ENCODE measurements at places on chromosomes 7 and 10.
A peak's percentile ranks its signal among the peaks of the same experiment; 100 is the strongest.

GRCh38 chr10:6036861-6037321, 25.3 kb downstream of the IL2RA start:
- DNase-seq = peak; percentile 80

GRCh38 chr7:115217373-115217772, 295.5 kb downstream of the MDFIC start:
- DNase-seq = no peak

DNA sequence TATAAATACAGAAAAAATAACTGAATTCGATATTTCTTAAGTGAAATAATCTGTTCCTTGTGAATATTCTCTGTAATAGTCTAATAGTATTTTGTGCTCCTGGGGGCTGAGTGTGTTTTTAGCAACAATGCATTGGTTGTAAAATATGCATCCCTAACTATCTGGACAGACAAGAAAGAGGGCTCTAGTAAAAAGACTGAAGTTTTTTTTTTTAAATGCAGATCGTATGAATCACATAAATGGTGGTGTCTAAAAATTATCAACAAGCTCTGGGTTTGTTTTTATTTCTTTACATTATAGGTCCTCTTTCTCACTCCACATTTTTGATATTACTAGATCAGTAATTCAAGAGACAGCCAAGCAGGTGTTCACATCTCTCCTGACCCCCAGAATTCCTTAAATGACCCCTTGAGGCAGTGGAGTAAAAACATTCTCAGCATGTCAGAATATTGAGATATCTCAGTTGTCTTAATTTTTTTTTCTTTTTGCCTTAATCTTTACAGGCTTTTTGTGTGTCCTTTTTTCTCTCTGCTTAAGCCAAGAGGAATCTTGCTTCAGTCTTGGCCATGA, 18.2 kb downstream of the ARID5B start:
- DNase-seq = no peak

GRCh38 chr7:84912993-84913635, 273.7 kb downstream of the SEMA3D start:
- no peak for DNase-seq

DNA sequence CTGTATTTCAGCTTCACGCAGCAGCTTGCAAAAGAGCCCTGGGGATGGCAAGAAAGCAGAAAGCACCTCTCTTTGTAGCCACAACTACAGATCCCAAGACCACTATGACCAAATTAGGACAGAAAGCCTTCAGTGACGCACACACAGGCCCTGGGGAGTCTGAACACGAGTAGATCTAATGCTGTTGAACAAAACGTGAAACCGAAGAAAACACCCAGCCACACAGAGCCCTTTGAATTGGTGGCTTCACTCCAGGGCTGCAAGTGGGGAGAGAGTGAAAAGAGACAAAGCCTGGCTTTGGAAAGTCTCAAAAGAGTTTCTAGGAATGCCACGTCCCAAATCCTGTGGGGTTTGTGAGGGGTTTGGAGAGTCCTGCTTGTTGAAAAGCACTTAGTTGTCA, 28.4 kb downstream of the PLXNA4 start:
- DNase-seq = no peak

DNA sequence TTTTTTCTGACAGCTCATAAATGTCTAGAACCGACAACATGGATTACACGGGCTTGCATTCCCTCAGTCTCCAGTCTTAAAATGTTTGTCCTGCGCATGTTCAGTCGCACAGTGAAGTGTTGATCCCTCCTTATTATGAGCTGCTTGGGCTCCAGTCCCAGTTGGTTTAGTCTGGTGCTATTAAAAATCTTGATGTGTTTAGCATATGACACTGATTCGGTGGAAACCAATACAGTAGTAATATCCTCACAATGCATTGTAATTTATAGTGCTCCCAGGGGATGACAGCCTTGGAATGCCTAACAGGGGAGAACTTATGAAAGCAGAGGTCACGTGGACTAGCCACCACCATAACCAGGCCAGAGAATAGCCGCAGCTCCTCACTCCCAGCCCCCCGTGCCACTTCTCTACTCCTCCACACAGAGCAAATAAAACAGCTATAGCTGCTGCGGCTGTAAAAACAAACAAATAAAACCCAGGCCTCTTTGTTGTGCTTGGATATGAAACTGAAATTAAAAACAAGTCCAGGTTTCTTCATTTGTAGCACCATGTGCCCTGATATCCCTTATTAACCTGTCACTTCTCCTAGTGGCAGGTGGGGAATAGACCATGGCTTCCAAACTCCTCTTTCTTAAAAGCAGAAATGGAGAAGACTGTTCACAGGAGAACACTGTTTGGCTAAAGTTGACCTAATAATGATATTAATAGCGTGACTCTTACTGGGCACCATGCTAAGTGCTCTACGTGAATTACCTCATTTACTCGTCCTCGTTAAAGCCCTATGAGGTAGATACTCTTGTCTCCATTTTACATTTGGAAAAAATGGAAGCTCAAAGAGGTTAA, 7.7 kb downstream of the DPCD start:
- DNase-seq = no peak

DNA sequence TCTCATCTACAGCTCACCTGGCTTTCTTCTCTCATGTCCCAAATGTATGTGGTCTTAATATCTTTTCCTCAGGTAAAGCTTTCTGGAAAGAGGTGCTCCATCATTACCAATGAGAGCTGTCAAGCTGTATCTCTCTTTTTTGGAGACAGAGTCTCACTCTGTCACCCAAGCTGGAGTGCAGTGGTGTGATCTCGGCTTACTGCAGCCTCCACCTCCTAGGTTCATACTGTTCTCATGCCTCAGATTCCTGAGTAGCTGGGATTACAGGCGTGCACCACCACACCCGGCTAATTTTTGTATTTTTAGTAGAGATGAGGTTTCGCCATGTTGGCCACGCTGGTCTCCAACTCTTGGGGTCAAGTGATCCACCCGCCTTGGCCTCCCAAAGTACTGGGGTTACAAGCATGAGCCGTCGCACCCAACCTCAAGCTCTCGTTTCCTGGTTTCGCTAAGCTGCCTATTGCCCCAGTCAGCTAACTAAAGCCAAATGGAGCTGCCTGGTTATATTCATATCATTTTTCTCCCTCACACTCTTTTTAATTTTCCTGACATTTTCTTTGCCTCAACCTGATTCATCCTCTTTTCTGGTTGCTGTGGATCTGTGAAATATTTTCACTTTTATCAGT, 60.5 kb downstream of the SUFU start:
- no peak for DNase-seq

DNA sequence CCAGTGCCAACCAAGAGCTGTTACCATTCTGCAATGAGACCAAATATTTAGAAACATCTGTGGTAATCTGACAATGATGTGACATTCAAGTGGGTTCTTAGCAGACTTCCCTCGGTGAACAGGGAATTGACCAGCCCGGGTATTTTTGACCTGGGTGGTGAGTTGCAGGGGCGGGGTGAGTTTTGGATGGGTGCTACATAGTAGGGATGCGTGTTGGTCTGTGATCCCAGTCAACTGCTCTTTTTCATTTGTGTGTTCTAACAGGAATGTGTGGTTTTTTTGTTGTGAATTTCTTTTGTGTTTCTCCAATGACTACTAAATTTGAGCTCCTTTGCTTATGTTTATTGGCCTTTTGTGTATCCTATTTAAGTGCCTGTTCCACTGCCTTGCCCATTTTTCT, 273.6 kb upstream of the HABP2 start:
- DNase-seq = no peak

DNA sequence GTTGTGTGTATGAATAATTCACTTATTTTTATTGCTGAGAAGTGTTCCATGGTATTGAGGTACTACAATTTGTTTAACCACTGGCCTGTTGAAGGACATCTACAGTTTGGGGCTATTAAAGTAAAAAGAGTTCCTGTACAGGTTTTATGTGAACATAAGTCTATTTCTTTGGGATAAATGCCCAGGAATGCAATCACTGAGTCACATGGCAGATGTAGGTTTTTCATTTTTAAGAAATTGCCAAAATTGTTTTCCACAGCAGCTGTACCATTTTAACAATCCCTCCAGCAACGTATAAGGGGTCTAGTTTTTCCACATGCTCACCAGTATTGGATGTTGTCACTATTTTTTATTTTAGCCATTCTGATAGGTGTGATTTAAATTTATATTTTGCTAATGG, 243.9 kb downstream of the TNS3 start:
- no peak for DNase-seq

DNA sequence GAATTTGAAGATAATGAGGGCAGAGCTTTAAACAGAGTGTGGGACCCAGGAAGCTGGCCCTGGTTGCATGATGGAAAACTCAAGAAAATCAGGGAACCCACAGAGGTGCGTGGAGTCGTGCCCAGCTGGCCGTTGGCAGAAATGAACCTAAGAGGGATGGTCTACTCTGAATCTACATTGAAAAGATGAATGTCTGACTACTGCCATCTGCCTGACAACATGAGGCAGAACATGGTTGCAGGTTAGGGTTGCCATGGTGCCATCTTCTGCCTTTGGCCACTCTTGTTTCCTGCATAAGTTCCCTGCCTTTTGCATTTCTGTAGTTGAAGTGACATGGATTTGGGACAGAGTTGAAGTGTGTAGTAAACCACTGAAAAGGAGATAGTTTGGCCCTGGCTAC, 138.5 kb upstream of the COBL start:
- DNase-seq = no peak

- DNase-seq = no peak
These were observed 100.7 kb downstream of the GNAI1 start for GRCh38 chr7:80235334-80235733.

Measured in thymus (tissue), 14 donors.